ENCODE measurements at places on chromosomes 16 and 17.

DNA sequence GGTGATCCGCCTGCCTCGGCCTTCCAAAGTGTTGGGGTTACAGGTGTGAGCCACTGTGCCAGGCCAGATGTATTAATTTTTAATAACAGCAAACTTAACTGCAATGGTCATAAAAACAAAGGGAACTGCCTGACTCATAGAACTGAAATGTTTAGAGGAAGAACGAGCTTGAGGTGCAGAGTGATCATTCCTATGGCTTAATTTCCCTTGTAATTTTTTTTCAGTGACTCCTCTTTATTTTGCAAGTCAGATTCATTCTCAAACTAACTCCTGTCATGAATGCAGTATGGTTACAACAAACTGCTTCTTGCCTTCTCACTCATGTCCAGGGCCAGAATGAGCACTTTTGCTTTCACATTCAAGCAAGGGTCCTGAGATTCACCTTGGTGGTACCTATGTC is 231.3 kb downstream of the HAPSTR1 start:
- no peak for DNase-seq

GRCh38 chr17:57604771-57605674 is 140.1 kb downstream of the CCDC182 start:
- no peak for DNase-seq

GRCh38 chr17:22277595-22277994 is 585.3 kb downstream of the KCNJ18 start:
- DNase-seq: no peak

DNA sequence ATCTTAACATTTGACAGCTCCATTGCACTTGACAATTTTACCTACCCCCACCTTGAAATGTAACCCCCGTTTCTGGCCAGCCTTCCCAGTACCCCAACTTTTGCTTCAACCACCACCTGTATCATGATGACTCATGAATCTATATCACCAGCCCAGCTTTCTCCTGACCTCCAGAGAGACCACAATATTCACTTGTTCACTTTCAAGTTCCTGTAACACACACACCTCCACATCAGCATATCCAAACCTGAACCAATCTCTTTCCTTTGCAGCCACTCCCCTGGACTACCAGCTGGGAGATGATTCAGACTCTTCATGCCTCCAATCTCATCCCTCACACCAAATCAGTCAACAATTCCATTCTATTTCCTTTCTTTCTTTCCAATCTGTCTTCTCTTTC is 8.0 kb downstream of the SMG6 start:
- DNase-seq: no peak

DNA sequence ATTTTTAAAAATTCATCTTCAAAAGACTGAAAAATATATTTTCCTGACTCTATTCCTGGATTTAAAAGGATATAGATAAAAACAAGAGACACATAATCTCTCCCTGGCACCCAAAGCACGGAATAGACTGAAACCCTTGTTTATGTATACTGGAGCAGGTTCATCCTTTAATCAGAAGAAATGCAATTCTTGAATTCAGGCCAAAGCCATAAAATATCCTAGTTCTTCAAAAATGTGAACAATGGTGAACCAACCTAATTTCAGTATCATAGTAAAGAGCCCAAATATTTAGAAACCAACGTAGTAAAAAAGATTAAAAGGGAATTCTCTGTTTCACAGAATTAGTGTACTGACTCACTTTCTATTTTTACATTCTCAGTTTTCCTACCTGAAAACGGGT is 188.5 kb upstream of the C17orf78 start:
- DNase-seq: no peak

- DNase-seq: peak; percentile 15
These were observed 10.9 kb upstream of the ITGA2B start for GRCh38 chr17:44400226-44400847.

DNA sequence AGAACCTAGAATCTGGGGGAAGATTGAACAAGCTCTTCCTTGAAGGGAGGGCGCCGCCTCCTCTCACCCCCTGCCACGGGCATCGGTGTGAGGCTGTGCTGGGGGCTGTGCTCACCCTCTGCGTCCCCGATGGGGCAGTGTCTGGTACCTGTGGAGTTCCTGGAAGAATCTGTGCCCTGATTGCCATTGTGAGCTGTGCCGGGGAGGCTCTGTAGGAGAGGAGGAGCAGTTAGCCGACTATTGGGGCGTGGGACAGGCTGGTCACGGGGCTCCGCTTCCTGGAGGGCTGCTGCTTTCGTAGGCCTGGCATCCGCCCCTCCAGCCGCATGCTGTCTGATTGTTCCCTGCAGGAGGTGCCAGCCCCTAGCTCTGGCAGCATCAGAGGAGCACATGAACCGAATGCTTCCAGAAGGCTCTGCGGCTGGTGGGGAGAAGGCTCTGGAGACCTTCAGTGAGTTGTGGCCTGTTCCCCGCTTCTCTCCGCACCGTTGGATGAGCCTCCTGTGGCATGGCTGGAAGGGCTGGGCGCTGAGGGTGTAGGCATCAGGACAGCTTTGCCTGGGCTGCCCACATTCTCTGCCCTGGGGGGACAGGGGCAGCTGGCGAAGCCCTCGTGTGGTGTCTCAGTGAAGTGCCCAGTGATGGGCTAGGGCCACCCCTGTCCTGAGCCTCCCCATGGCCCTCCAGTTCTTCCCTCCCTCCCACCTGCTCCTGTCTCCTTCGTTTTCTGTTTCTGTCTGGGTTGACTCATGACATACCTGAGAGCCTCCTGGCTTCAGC is 86.9 kb downstream of the SEC14L1 start:
- no peak for DNase-seq

DNA sequence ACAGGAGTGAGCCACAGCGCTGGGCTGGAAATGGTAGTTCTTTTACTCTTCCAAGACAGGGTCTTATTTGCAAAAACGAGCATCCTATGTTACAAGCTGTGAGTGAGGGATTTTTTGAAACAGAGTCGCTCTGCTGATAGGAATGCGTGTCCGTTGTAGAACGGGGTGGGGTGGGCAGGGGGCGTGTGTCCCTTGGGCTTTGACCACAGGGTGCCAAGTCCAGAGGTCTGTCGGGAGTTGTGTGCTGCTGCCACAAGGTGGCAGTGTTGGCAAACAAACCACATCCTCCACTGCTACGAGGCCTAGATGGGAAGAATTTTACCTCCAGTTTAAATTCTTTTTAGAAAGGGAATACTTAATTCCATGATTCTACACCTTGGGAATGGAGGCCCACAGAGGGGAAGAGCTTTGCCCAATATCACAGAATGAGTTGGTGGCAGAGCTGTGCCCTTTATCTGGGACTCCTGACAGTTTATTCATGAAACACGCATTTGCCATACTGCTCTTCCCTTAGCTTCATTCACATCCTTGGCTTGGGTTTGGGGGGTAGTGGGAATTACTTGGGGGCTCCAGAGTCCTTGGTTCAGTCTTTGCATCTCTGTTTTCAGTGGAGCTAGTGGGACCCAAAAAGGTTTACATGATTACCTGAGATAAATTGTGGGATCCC is 30.6 kb upstream of the ETV4 start:
- peak; percentile 68 for DNase-seq

DNA sequence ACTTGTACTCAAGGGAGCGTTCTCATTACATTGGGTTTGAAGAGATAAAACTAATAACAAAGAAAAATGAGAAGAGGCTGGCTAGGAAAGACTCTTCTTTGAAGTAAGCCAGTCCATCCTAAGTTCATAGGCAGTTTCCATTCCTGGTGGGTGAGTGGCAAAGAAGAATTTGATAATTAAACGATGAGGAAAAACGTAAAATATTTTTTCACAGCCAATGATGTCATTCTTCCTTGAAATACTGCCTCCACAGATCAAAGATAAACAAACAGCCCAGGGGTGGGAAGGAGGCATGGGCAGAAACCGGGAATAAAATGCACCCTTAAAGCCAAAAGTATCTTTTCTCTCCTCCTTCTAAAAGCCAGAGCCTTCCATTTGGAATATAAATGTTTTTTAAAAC is 346.6 kb downstream of the PMP22 start:
- no peak for DNase-seq

- peak; percentile 64 for DNase-seq
These were observed at the start of gene IL4R for GRCh38 chr16:27313422-27314160. IL4R (plus strand) TSS chr16:27313974; CDS start chr16:27340204, 26,230 bp downstream.

DNA sequence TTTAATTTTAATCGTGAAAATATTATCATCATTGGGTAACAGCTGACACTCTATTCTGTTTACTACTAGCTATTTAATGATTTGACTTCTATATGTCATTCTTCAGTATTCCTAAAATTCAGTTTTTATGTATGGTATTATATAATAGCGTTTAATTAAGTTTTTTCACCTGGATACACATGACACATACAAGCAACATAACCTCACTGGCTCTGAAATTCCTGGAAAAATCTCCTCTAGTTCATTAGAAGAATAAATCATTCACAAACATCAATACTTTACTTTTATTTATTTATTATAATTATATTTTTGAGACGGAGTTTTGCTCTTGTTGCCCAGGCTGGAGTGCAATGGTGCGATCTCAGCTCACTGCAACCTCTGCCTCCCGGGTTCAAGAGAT is 44.0 kb downstream of the AKAP10 start:
- no peak for DNase-seq

DNA sequence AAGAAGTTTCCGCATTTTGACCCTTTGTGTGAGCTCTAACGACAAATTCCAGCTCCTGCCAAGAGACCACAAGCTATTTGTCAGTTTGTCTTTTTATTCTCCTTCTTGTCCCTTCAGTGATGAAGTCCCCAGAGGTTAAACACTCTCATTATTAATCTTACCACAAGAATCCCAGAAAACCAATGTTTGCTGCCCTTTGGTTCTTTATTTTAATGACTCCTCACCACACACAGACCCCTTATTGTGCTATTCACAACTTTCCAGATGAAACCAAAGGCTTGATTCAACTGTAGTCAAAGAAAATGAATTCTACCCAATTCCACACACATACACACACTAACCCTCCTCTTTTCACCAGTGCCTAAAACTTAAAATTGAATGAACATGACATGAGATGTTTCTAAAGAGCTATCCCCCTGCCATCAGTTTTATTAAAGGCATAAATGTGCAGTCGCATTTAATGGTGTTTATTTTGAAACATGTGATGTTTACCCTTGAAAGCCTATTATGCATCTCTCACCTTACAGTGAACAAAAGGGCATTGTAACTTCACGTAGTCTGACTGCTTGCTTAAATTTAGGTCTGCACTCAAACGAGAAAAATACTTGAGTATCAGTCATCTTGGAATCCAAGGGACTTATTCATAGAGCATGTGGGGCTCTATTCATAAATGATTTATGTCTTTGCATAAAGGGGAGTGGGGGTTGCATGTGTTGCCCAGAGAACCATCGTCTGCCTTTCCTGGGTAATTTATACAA is 44.1 kb downstream of the PCTP start:
- no peak for DNase-seq

GRCh38 chr16:73912281-73912680 is 384.3 kb upstream of the PSMD7 start:
- DNase-seq: no peak

DNA sequence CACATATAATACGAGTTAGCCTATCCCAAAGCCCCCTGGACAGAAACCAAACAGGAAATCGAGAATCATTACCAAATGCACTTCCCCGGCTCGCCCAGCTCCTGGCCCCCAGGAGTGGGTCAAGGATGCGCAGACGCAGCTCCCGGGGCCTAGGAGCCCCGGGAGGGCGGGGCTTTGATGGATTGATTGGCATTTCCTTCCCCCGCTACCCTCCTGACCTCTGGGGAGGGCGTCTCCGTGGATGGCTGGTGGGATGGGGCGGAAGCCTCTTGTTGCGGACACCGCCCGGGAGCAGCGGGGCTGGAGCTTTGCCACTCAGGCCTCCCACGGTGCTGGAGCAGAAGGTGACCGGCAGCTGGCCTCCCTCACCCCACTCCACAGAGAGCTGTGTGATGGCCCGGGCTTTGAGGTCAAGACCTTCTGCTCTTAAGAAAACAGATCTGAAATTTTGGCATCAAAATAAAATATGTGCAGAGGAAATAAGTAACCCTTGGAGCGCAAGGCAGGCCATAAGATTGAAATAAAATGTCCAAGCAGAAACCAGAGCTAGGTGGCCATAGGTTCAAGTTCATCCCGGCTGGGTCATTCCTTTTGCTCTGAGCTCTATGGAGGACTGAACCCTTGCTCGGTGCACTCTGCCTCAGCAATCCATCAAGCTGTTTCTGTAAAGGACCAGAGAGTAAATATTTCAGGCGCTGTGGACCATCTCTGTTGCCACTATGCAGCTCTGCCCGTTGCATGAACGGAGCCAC is 262.3 kb downstream of the SOX9 start:
- no peak for DNase-seq

DNA sequence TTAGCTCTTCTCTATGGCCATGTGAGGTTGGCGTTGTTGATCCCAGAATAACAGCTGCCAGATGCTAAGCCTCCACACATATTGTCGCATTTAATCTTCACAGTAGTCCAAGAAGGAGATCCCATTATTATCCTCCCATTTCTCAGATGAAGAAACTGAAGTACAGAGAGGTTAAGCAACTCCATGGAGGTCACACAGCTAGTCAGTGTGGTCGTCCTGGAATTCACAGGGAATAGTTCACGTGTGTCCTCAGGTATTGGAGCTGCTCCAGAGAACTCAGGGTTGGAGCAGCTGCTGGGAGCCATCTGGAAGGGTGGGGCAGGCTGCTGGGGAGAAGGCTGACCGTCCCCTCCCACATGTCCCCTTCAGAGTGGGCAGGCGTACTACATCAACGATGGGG is 19.5 kb downstream of the SDR42E2 start:
- DNase-seq: no peak

GRCh38 chr16:69073181-69073702 is 32.2 kb upstream of the HAS3 start:
- peak; percentile 93 for DNase-seq

GRCh38 chr16:82560805-82561325 is 65.9 kb upstream of the CDH13 start:
- no peak for DNase-seq

DNA sequence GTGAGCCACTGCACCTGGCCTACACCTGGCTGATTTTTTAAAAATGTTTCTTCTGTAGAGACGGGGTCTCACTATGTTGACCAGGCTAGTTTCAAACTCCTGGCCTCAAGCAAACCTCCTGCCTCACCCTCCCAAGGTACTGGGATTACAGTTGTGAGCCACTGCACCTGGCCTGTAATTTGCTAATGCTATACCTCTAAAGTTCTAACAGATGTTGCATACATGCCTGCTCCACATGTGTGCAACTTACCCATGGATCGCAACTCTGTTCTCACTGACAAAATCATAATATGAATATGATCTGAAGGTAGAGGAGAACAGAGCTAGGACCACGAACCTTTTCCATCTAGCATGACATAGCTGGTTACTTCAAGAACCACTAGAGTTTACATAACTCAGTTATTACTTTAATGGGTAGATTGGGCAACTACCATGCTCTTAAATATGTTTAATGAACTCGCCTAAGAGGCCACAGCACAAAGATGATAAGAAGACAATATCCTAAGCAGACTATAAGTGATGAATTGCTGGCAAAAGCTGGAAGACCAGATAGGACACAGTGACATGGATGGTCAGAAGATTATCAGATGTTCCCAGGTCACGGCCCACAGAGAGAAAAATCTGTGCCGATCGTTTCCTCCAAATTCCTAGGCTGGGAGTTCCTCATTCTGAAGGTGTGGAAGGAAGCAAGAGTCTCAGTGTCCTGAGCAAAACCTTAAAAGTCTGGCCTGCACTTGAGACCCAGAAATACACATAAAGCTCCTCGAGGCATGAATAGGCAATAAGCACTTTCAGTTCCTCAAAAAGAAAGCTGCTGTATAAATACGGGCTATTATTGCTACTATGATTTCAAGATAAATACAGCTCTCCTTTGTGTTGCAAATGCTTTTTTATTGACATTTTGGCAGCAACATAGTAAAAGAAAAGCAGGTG is 53.6 kb upstream of the ICAM2 start:
- no peak for DNase-seq

GRCh38 chr16:30567160-30567990 is 4.1 kb downstream of the ZNF688 start:
- no peak for DNase-seq
